ENCODE measurements at places on chromosomes 13 and 19.
A peak's percentile ranks its signal among the peaks of the same experiment; 100 is the strongest.

DNA sequence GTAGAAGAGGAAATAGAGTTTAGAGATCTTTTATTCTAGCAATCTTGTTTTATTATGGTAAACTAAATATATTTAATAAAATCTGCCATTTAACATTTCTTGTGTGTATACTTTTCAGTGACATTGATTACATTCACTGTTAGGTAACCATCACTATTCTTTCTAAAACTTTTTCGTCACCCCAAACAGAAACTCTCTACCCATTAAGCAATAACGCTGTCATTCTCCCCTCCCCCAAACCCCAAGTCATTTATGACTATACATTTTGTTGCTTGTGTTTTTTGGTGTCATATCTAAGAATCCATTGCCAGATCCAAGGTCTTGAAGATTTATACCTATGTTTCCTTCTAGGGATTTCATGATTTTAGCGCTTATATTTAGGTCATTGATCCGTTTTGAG is 10.6 kb downstream of the URI1 start:
- no peak for DNase-seq

- no peak for DNase-seq
These were observed 92.7 kb downstream of the COL4A2 start for GRCh38 chr13:110399801-110400200.

- no peak for DNase-seq
These were observed 1.6 kb downstream of the LYL1 start for GRCh38 chr19:13100841-13101589.

DNA sequence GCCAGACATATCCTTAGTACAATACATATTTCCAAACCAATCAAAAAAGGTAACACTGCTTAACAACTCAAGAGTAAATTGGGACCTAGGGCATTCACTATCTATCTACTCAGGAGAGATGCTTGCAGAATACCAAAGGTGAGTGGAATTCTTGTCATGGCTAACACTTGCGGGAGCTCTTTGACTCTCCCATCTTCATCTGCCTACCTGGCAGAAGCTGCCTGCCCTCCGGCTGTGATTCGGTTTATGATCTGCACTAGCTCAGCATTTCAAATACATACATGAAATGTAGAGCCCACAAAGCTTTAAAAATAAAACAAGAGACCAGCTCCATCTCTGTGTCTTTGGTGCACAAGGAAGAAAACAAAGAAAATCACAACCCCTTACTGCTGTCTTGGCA is 127.3 kb downstream of the STARD13 start:
- no peak for DNase-seq

DNA sequence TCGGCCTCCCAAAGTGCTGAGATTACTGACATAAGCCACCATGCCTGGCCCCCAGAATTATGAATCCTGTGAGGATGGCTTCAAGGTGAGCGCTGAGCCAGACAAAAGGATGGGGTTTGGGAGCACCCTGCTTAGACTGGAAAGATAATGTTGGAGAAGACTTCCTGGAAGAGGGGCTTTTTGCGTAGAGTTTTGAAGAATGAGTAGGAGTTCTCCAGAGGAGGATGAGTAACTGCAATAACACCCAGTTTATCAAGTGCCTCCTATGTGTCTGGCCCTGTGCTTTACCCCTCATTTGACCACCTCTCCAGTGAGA is 641 bp upstream of the GDF15 start:
- DNase-seq: no peak

- DNase-seq: peak; percentile 72
These were observed 46.9 kb downstream of the FGF9 start for GRCh38 chr13:21717817-21718216.

DNA sequence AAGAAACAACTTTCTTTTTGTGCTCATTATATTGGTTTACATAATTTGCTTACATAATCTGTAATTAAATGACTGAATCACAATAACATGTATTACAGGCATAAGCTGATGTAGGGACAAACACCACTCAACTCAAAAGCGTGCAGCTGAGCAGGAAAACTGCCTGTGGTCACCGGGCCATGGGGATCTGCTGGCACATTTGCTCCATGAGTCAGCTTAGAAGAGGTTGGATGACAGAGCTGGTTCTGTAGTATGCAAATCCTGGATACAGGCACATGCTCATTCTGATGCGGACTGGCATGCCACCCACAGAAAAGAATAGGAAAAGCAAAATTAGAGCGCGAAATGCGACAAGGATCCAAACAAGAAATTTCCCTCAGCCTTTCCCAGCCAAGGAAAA is 128.6 kb downstream of the USP12 start:
- peak; percentile 87 for DNase-seq

DNA sequence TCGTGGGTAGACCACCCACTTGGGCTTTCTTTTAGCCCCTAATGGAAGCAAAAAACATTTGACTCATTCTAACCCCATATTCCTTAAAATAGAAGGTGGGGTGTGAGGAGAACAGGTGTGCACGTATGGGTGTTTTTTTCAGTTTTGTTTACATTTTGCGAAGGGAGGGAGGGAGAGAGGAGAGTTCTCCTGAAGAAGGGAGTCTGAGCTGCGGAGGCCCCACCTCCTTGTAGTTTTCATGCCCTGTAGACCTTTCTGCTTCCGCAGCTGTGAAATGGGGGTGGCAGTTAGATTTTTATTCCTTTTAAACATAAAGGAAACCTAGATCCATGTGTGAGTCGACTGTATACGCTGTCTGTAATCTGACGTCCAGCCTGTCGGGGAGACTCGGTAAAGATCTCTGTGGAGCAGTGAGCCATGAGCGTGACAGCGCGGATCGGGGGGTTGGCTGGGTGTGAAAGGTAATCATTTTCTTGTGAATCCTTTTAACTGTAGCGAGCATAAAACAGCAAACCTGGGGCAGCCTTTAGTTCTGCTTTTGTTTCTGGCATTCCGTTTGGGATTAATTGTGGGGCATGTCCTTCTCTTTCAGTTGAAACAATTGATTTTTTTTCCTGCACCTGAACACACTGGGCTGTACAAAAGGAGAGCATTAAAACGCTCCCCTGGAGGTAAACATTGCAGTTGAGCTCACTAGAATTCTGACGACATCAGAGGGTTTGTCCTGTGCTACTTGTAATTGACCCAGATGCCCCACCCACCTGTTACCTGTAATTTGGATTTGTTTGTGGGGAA is 2.3 kb downstream of the UPF1 start:
- DNase-seq: peak; percentile 50

- DNase-seq: peak; percentile 6
These were observed 15.2 kb upstream of the SUPT20H start for GRCh38 chr13:37074703-37075102.

GRCh38 chr19:58003174-58003828 is 681 bp upstream of the ZNF606 start:
- DNase-seq: no peak

DNA sequence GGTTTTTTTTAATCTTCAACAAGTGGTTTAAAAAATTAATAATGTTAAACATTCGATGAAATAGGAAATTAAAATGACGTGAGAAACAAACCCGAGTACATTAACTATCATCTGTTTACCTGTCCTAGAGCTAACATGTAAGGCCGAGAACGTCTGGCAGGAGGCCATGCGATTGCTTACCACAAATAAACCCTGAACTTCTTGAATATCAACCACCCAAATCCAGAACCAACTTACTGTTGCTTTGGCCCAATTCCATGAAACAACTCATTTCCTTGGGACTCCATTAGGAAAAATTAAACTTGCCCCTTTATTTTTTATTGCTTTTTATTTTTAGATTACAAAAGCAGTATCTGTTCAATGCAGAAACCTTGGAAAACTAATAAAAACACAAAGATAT is 228.9 kb upstream of the IRS2 start:
- DNase-seq: peak; percentile 17

DNA sequence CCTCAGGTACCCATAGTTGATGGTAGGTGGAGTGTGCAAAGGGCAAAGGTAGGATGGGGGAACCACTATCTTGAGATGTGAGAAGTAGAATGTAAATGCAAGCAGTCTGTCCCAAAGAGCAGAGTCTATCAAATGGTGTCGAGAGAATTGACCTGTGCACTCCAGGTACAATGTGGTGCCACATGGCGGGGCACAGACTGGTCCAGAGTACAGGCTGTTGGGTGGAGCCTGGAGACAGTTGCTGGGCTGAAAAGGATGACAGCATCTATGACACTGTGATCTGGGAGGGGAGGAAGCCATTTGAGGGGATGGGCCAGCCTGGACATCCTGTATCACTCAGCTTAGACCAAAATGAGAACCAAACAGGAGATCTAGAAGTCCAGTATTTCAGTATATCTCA is 180.6 kb downstream of the ABCC4 start:
- no peak for DNase-seq

GRCh38 chr13:113441661-113442060 is 11.6 kb downstream of the ADPRHL1 start:
- DNase-seq: no peak

GRCh38 chr13:51331354-51331861 is 8.1 kb upstream of the SERPINE3 start:
- DNase-seq: no peak

DNA sequence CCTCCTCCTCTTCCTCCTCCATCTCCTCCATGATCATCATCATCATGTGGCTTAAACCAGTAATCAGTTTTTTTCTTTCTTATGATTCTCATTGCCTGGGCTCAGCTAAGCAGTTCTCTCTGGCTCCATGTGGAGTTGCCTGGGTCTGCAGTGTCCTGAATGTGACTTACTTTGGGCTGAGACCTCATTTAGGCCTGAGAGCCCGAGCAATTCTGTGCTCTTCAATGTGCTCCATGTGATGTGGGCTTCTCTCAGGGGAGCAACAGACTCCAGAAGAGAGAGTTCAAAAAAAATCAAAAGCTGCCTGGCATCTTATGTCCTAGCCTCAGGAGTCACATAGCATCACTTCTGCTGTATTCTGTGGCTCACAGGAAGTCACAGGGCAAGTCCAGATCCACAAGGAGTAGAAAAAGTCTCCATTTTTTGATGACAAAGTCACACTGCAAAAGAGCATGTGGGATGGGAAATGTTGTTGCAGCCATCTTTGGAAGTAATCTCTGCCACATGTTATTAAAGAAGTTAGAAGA is 128.7 kb downstream of the MAB21L1 start:
- DNase-seq: no peak

DNA sequence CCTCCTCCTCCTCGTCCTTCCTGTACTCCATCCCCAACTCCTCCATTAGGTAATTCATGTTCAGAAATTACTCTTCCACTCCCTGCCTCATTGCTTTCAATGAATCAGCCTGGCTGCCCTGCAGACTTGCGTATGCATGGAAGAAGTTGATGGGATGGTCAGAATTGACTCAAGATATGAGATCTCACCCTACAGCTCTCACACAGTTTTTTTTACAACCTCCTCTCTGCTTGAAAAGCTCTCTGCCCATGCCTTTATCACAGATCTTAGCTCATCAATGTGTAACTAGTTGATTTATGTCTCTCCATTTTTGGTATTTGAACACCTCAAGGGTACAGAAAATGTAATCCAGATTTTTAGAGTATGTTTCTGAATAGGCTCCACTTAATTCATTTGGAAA is 506.9 kb downstream of the TBC1D4 start:
- peak; percentile 57 for DNase-seq

DNA sequence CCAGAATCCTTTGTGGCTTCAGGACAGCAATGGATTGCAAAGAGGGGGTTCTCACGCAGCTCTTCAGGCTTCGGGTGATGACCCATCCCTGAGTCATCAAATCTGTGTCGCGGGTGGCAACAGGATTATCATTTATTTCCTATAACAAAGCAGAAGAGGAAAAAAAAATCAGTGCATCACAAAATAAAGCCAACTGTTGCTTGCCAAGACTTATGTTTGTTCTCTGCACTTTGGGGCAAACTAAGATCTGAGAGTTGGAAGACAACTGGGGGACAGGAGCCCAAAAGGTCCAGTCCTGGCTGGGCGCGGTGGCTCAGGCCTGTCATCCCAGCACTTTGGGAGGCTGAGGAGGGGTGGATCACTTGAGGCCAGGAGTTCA is 6.4 kb downstream of the GNA15 start:
- no peak for DNase-seq

DNA sequence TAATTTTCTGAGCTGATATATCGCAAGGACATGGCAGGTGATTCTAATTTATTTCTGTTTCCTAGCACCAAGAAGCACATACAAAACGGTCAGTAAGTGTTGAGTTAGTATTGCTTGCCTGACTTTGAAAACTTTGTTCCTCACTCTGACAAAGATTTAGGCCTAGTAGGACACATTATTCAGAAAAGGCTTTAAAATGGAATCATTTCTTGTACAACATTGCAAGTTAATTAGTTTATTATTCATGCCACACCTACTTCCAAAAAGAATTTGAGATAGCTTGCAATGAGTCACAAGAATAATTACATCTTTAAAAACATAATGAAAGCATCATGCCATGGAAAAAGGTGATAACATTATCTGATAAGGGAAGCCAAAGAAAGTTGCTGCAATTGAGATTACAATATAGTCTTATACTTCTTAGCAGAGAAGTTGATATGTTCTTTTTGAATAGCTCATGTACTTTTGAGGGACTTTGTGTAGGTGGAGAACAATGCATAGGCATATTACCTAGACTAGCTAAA is 474.2 kb downstream of the KLF5 start:
- DNase-seq: no peak

All from kidney glomerular epithelial cell (primary cell).